ENCODE measurements at places on chromosomes 16 and 17.
A peak's percentile ranks its signal among the peaks of the same experiment; 100 is the strongest.

DNA sequence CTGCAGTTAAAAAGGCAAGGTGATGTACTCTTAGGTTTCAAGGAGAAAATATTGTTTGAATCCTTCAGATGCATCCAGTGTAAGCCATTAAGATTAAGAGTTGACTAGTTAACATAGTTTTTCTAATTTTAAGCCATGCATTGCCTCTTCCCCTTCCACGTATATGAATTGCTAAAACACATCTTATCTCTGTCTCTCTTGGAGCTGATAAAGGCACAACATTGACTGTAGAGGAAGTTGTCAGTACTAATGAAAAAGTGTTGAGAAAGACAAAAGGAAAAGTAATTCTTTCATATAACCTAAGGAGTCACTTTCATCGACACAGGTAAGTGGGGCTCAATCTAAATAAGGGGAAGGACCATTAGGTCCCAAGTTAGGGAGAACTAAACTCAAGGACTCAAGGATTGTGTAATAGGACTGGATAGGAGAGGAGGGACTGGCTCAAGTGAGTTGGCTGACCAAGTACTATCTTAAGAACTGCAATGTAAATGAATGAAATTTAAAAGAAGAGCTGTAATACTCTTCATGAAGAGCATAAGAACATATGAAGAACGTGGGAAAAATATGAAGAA is 55.6 kb downstream of the GRB7 start:
- DNase-seq: no peak

- no peak for DNase-seq
These were observed 4.9 kb upstream of the CIAO3 start for GRCh38 chr16:745739-746138.

GRCh38 chr16:25256695-25257469 is 763 bp downstream of the ZKSCAN2 start:
- DNase-seq: no peak

DNA sequence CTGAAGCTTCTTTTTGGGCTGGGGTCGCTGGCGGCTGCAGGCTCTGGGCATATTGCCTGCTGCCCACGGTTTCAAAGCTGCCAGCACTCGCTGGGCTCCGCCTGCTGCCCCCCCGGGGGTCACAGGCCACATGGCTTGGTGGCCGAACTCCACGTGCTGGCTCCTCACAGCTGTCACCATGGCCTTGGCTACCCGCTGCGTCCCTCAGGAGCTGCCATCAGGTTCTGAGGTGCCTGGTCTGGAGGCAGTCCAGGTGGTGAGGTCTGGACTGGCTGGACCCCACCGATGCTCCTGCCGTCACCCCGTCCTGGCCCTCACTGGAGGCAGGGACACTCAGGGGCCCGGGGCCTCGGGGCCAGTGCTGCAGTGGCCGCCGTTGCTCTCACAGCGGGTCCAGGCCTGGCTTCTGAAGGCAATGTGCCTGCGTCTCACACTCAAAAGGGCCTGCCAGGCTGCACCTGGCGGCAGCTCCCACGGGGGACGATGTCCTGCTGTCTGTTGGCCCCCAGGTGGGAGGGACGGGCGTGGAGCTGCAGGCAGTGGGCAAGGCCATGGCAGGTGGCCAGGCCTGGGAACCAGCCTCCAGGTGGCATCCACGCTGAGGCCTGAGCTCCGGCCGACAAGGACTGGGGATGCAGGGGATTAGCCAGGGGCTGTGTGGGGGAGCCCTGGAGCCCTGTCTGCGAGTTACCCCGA is 13.3 kb downstream of the CAPN15 start:
- DNase-seq: no peak

GRCh38 chr17:74860229-74860871 is 665 bp upstream of the GRIN2C start:
- DNase-seq: no peak

- DNase-seq: no peak
These were observed 28.6 kb upstream of the GPRC5B start for GRCh38 chr16:19913340-19913645.

DNA sequence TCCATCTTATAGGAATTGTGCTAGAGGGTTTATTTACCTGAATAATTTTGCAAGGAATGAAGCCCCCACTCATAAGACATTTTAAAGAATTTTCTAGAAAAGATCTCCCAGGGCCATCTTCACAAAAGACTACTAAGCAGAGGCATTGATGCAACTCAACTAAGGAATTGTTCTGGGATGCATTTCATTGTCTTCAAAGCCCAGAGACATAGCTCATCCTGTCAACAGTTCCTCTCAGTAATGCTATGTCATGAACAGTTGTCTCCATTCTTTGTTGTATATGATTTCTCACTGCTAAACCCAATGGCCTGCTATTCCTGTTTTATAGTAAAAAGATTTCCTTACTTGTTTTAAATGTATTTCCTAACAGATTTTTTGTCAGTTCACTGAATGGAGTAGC is 136.8 kb upstream of the RBL2 start:
- DNase-seq: no peak

- peak; percentile 38 for DNase-seq
These were observed 4.1 kb upstream of the DOC2B start for GRCh38 chr17:185445-186138.

DNA sequence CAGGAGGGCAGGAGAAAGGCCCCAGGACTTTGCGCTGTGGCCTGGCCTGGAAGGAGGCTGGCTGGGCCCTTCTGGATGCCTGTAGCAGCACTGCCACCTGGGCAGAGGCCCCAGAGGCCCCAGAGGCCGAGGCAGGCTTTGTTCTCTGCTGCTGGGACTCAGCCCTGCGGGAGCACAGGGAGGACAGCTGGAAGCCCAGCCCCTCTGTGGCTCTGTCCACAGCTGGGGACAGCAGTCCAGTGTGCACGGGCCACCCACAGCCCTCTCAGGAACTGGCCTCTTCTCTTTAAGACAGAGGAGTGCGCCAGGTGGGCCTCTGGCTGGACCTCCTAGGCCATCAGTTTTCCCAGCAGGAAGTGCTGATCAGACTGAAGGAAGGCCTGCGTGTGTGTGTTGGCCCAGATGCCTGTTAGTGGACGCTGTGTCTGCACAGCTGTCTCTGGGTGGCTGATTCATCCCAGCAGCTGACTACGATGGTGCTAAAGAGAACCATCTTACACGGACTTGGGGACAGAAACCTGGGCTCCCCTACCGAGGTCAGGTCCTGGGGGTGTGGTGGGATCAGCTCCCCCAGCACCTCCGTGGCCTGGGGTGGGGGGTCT is 26.9 kb upstream of the ZNF750 start:
- DNase-seq: no peak

GRCh38 chr17:2054262-2054511 is 716 bp upstream of the HIC1 start:
- no peak for DNase-seq

Data from foreskin keratinocyte (primary cell).